T-helper 9 cell (primary cell): ENCODE measurements at places on chromosomes 5 and 9.

- DNase-seq: no peak
These were observed 172.2 kb downstream of the DAB2IP start for GRCh38 chr9:121823451-121824169.

- no peak for DNase-seq
These were observed 19.2 kb upstream of the PITX1 start for GRCh38 chr5:135053278-135053677.

DNA sequence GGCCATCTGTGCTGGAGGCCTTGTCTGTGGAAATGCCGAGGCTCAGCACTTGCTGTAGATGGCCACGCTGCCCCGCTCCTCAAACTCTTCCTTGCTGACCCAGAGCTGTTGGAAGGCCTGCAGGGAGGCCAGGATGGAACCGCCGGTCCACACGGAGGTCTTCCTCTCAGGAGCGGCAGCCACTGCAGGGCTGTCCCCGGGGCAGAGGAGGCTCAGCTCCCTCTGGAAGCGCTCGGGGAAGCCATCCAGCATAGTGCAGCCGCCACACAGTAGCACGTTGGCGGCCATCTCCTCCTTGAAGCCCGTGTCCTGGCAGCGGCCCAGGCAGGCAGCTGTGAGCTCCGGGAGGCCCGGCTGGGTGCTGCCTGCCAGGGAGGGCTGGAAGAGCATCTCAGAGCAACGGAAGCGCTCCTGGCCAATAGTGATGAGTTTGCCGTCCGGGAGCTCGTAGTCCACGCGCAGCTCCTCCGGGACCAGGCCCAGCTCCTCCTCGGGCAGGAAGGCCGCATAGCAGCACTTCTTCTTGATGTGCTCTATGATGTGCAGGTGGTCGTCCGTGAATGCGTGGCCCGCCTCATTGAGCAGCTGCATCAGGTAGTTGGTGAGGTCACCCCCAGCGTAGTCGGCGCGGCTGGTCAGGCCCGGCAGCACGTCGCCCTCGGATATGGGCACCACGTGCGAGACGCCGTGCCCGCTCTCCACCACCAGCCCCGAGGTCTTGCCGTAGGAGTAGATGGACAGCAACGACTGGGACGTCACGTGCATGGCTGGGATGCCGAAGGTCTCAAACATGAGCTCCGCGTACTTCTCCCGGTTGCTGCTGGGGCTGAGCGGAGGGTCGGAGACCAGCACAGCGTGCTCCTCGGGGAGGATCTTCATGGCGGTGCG, 901 bp downstream of the ACTL7B start:
- no peak for DNase-seq

GRCh38 chr9:18297056-18297841, 176.7 kb upstream of the ADAMTSL1 start:
- no peak for DNase-seq

GRCh38 chr9:76985581-76985980, 33.9 kb upstream of the FOXB2 start:
- DNase-seq: no peak

DNA sequence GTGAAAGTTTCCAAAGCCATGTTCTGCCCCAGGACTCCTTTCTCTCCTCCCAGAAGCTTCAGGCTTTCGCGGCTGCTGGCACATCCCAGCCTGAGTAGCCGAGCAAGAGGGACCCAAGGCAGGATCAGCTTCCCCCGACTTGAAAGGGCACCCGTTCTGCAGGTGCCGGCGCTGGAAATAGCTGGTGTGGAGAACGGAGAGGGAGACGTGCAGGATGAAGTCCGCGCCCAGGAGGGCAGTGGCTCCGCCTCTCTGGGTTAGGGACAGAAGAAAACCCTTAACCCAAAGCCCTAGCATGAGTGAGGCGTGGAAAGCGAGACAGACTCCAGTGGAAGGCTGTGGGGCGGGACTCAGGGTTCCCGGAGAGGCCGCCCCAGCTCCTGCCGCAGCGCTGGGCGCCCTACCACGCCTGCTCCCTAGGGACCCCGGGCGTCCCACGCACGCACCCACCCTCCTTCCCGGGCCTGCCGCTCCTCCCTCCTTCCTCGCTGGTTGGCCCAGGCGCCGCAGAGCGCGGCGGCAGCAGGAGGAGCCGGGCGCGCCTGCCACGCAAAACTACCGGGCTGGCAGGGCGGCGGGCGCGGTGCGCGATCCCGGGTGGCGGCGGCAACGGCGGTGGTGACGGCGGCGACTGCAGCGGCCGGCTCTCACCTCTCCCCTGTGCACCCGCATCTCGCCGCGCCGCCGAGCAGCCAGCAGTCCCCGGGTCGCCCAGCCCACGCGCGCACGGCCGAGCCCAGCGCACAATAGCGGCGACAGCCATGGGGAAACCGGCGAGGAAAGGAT, at the start of gene SLC1A1:
Gene SLC1A1 (plus strand): TSS at position 550 of the 786 bp plus-strand sequence. CDS start 212 bp downstream, at position 762.
- DNase-seq: no peak

DNA sequence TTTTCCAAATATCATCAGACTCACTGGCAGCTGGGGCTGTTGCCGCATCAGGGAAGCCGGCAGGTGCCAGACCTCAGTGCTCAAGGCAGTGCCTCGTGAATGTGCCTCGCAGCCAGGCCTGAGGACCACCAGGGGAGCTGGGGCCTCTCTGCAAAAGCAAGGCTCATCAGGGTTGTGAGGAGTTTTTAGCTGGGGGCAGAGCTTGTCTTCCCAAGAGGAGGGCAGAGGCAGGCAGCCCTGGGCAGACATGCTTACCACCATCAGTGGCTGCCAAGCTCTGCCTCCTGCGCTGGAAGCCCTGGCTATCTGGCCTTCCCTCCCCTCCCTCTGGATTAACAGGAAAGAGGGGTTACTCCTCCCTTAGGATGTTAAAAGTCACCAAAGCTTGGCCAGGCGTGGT, 8.8 kb upstream of the TBC1D9B start:
- no peak for DNase-seq

DNA sequence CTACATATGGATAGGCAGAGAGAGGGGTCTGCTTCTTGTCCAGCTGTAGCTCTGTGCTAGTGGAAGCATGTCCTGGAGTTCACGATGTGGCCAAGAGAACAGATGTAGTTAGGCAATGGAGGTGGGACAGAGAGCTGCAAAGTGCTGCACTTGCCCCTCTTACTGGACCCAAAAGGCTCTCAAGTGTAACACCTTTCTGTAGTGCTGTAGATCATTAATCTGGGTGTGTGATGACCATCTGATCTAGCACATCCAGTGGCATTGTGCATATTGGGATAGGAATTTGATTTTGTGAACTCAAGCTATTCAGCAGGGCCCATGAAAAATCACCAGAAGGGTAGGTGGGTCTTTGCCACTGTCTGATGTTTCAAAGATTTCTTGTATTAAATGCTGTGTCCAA, 151.4 kb downstream of the KDM4C start:
- no peak for DNase-seq

DNA sequence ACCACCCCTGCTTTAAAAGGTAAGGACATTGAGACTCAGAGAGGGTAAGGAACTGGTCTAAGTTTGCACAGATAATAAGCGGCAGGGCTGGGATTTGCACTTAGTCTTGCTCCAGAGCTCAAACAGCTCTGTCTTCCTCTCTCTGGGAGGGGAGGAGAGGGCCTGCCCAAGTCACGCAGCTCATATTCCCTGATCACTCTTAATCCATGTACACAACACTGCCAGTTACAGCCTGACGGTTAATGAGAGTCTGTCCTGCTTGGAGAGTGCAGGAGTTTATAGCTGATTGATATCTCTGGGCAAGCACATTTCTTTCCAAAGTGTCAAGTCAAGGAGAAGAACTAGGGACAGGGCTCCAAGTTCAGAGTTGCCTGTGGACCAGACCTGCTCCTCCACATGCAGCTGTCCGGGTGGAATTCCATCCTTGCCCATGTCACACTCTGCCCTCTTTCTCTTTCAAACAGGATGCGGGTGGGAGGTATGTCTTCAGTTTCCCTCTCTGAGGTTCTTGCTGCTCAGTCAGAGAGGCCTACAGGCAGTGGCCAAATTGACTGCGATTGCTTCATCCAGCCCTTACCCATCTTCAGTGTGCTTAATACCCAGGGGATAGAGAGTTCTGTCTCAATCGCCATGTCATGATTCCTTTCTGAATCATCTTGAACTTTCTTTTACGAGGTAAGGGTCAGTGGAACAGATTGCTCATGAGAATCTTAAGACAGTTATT, 54.5 kb downstream of the GALNT12 start:
- DNase-seq: no peak

DNA sequence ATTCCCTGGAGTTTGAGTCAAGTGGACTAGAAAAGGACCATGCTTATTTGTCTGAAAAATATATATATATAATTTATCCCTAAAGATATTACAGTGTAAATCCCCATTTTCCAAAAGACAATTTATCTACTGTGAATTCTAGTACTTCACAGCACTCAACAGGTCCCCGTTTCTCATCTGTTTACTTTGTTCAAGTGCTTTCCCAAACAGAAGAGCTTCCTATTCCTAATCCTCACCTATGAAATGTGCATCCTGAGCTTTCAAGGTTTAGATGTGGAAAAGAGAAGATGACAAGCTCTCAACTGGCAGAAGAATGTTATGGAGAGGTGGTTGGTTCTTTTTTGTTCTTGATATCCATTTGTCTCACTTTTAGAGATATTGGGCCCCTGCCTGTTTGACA, 401.6 kb upstream of the ZNF608 start:
- DNase-seq: no peak

DNA sequence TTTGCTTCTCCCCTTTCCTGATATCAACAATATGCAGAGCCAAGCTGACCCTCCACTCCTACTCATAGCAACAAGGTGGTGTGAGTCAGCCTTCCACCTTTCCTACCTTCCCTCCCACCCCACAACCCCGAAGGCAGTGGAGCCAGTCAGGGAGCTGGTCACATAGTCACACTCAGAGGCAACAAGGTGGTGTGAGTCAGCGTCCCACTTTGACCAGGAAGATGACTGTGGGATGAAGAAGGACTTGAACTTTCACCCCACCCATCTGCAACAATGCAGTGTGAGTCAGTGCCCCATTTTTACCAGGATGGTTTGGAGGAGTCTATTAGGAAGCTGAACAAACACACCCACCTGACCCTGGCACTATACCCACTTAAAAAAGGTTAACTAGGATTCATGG, 30.1 kb upstream of the ZNF782 start:
- no peak for DNase-seq

DNA sequence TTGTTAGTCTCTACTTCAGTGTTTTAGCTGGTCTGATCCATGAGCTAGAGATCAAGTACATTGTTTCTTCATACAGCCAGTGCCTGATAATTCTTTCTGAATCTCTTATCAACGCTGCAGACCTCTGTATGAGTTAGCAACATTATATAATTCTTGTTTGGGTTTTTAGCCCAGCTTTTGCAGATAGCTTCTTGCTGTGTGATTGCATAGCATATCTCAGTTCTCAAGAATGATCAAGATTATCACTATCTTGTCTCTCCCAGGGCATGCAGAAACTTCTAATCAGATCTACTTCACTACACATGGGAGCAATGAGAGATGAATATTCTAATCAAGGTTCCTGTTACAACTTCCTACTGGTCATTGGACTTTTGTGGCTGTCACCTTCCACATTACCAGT, 158.3 kb downstream of the FAM174A start:
- DNase-seq: no peak

GRCh38 chr5:38878391-38879077, 32.7 kb downstream of the OSMR start:
- no peak for DNase-seq

DNA sequence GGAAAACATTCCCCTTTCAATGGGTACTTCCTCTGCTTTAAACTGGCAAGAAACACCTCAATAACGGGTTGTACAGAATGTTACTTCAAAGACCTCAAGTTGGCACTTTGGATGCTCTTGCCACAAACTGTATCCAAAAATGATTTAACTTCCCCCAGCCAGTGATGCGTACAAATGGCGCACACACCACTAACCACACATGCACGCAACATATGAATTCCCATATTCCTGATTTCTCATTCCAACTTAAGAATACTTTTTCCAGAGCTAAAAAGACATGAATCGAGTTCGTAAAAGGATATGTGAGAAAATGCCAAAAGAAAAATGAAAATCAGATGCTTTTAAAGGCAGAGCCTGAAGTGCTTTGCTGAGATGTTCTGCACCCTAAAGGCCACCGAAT, 388.0 kb upstream of the PIK3R1 start:
- DNase-seq: no peak

DNA sequence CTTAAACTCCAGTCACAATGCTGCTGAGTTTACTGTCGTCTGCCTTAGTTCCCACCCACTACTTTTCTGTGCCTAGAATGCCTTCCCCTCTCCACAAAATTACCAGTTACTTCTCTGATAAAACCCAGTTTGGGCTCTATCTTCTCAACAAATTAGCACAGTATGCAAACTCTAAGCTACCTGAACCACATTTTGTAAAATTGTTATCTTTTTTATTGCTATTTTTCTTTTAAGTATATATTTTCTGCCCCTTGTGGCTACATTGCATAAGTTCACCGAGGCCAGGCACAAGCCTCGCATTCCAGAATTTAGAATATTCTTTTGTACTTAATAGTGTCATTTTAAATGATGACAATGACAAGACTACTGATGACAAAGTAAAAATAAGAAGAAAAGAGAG, 60.0 kb downstream of the POU5F2 start:
- DNase-seq: no peak

GRCh38 chr5:110727025-110727314, 499 bp upstream of the TMEM232 start:
- DNase-seq: no peak

GRCh38 chr5:33470544-33470943, 29.8 kb downstream of the TARS1 start:
- DNase-seq: no peak

DNA sequence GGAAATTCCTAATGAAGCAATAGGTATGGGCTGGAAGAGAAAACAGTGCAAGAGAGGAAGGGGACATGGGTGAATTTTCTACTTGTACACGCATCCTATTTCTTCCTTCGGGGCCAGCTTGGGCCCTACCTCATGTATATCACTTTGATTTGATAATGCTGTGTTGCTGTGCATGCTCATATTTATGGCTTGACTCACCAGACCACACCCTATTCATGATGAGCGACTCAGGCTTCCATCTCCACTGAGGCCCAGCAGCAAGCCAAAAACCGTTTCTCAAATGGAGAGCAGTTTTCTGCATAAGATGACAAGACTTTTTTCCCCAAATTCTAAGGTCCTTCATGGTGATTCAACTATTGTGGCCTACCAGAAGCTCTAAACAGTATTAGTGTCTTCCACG, 2039.1 kb upstream of the CDH9 start:
- no peak for DNase-seq

GRCh38 chr9:124248960-124249359, 8.8 kb upstream of the NEK6 start:
- no peak for DNase-seq

- no peak for DNase-seq
These were observed 517.9 kb upstream of the ITGA1 start for GRCh38 chr5:52269859-52270258.

DNA sequence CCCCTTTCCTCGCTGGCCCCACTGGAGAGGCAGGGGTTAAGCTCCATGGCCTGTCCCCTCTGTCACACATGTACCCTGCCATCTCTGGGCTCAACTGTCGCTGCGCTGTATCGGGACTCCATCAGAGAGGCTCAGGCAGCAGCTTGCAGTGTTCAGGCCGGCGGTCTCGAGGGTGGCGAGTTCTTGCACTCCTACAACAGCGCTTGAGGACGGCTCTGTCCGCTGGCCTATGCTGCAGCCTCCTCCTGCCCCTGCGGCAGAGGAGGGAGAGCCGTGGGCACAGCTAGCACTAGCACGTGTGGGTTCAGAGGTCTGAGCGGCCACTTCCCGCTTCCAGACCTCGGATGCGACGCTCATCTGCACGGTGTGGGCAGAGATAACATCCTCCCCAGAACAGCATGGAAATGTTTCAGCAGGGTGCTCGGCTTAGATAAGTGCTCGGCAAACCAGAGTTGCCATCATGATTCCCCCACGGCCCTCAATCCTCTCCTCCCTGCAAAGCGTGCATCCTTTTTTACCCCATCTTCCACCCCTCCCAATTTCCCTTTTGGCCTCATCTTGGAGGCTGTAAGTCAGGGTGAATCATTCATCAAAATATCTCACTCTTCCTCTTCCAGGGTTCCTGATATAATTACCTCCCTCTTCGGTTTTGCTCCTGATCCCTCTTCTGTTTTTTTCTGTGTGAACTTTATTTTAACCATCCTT, 41.9 kb upstream of the FUBP3 start:
- no peak for DNase-seq
